ENCODE measurements at places on chromosomes 4 and X.

GRCh38 chr4:33512397-33512796, 2731.9 kb downstream of the ARAP2 start:
- DNase-seq: no peak

DNA sequence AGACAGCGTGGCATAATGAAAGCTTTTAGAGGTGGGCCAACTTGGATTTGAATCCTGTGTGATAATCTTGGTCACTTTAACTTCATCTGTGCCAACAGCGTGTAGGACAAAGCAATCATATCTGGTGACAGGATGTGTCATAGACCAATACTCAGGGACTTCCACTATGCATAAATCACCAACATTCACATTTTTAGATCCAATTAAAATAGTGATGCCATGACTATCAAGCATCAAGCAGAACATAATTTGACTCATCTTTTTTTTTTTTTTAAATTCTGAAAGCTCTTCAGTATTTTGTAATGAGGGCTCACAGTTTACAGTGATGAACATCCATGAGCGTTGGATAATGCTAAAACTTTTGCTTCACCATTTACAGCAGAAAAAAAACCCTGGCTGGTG, 27.3 kb upstream of the RAPGEF2 start:
- no peak for DNase-seq

DNA sequence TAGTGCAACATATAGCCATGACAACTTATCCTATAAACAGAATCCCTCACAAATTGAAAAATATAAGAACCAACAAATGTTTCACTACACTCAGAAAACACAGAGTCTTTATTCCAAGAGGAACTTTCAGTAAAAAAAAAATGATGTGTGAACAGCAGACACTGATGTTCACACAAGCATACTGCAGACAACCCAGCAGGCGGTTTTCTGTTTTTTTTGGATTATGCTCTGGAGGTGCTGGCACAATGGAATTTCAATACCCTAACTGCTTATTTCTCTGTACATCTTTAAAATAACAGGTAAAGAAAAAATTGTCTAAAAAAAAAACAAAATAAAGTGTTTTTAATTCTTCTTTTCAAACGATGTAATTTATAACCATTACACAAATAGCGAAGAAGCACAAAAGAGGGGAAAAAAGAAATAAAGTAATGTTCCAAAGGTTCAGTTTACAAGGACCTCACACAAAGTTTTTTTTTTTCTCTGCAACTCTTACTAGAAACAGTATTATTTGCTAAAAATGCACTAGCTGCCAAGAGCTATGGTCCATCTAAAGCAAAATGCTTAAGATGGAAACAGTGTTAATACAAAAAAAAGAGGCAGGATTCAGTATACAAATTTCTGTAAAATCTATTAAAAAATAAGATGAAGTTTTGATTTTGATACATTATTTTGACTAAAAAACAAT, 55.3 kb downstream of the ANAPC10 start:
- DNase-seq: no peak

- DNase-seq: no peak
These were observed 177.1 kb upstream of the NUDT10 start for GRCh38 chrX:51155566-51155965.

DNA sequence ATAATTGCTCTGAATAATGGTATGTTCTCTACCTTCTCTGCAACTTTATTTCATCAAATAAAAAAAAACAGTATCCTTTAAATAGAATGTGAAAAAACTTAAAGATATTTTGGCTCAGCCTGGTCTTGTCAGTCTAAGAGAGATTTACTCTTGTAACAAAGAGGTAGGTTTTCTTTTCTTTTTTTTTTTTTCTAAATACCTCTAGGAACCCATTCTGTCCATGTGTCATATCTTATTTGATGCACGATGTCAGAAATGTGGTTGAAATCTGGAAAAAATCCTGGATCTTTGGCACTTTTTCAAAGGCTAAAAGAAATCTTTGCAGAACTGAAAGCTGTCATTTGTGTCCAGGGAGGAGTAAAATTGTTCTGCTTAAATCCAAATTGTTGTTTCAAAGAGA, 17.3 kb upstream of the FGF5 start:
- DNase-seq: no peak

DNA sequence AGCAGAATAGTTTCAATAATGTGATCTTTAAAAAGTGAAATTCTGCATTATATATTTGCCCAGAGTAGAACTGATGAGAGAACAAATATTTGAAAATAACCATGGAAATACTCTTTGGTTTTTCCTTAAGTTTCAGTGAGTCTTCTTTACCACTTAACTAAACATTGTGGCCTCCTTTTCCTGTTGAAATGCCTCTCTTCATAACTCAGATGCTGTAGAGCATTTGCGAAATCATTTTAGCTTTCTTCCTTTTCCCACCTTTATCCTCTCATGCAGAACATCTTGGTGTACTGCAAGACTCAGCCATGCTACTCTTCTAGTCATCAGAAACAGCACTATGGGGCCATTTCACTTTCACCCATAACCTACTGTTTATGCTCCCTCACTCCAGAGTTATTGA, 48.2 kb downstream of the CASK start:
- no peak for DNase-seq

GRCh38 chr4:117249333-117249732, 164.0 kb upstream of the TRAM1L1 start:
- no peak for DNase-seq

- no peak for DNase-seq
These were observed 93.2 kb upstream of the AP1S2 start for GRCh38 chrX:15947648-15948317.

DNA sequence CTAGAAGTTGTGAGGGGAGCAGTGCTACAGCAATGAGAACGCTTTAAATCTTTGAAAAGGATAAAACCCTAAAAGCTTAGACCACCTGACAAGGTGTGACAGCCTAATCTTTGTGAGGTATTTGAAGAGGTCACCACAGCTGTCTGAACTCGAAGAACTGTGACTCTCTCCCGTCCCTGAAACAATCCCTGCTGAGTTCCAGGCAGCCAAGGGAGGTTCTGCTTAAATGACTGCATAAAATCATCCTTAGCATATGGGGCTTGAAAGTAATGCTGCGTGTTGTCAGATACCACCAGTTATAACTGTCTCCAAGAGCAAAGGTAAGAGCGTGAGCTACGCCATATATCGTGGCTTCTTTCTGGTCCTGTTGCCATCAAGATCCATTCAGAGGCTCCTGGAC, 696.3 kb downstream of the PCDH7 start:
- DNase-seq: no peak

DNA sequence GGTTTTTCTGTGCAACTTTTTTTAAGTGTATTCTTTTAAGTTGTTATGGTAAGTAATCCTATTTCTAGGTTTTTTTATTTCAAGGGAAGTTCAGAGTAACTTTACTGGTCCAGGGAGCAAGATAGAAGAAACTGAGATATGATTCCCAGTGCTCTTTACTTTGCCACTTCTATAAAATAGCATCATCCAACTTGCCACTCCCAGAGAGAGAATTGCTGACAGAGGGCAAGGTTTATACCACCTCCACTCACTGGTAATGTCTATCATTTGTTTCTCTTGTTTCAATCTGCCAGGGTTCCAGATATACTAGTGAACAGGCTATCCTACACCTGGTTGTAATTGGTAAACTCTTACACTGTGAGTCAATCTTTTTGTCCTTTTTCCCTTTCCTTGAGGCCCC, 3.5 kb upstream of the CLCN3 start:
- DNase-seq: no peak

GRCh38 chr4:142933207-142933606, 87.1 kb upstream of the INPP4B start:
- DNase-seq: no peak

GRCh38 chr4:113404841-113405240, 355.4 kb downstream of the ANK2 start:
- DNase-seq: no peak

GRCh38 chrX:12269484-12269883, 131.2 kb downstream of the FRMPD4 start:
- no peak for DNase-seq

GRCh38 chr4:73902817-73903547, 33.8 kb downstream of the CXCL1 start:
- DNase-seq: no peak

GRCh38 chr4:48138936-48139335, 4.9 kb upstream of the TXK start:
- peak; percentile 67 for DNase-seq

All from CD4-positive, alpha-beta memory T cell (primary cell).